ENCODE measurements at places on chromosomes 1 and 21. TPM values are rescaled to one million over a fixed set of nuclear protein-coding genes. Genes with fewer than 3 reads are reported as not detected.

Gene TRIM63
- 5.7 TPM for total RNA-seq

GRCh38 chr1:85577419-85578320 lies 2.9 kb upstream of the CCN1 start:
- H3K36me3 ChIP-seq = no peaks in the 10 kb centered on the region
- H3K27me3 ChIP-seq = peaks cover 11% of the 10 kb centered on the region
- H3K27ac ChIP-seq = peak overlapping the region; percentile 90
- H3K4me3 ChIP-seq = peak overlapping the region; percentile 92
- peak; percentile 65 for DNase-seq

DNA sequence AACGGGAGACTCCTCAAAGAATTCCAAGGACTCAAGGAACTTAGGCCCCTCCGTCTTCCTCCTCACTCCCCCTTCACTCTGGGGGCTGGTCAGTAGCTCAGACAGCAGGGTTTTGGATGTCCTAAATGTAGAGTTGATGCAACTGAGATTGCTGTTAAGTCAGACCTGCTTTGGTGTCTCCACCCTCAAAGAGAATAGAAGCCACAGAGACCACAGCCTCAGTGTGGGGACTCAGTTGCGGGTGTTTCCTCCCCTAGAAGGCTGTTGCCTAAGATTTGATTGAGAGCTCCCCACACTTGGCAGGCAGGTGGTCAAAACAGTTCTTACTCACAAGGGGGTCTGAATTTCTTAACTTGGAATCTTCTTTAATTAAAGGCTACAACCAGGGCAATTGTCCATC lies 7.6 kb downstream of the MAN1C1 start:
- no peak for DNase-seq
- H3K27ac ChIP-seq = no peak overlapping the region
- H3K4me3 ChIP-seq = no peak overlapping the region
- no peaks in the 10 kb centered on the region for H3K36me3 ChIP-seq

Gene SLFNL1
- total RNA-seq = 0.52 TPM

- no peak overlapping the region for H3K4me3 ChIP-seq
- DNase-seq = no peak
- H3K27ac ChIP-seq = no peak overlapping the region
- peaks cover 29% of the 10 kb centered on the region for H3K4me1 ChIP-seq
- no peaks in the 10 kb centered on the region for H3K36me3 ChIP-seq
Measured at GRCh38 chr1:201759194-201759815, 69.7 kb upstream of the IPO9 start.

GRCh38 chr1:235429143-235429542 lies 61.9 kb downstream of the TBCE start:
- H3K36me3 ChIP-seq = no peaks in the 10 kb centered on the region
- H3K4me3 ChIP-seq = no peak overlapping the region
- no peak overlapping the region for H3K27ac ChIP-seq
- H3K27me3 ChIP-seq = no peaks in the 10 kb centered on the region
- H3K4me1 ChIP-seq = no peaks in the 10 kb centered on the region

- no peak for DNase-seq
- no peak overlapping the region for H3K4me3 ChIP-seq
- H3K27ac ChIP-seq = peak overlapping the region; percentile 94
- H3K36me3 ChIP-seq = no peaks in the 10 kb centered on the region
- peaks cover 67% of the 10 kb centered on the region for H3K4me1 ChIP-seq
Measured at GRCh38 chr1:93616996-93617669, 64.5 kb downstream of the BCAR3 start.

DNA sequence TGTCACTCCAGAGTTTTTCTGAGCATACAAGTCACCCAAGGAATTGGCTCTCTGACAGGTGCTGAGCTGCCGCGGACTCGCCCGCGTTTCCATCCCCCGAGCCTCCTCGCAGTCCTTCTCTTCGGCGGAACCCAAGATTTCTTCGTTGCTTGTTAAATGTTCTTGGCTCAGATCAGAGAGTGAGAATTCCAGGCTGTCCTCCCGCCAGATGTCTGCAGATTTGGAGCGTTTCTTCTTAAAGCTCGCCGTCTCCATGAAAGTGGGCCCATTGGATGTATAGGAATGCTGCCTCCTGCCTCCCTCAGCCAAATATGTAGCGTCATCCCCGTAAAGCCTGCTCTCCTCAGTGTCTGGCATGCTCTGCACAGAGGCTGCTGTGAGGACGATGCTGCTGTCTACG lies 77.8 kb downstream of the TIAM1 start:
- no peak overlapping the region for H3K4me3 ChIP-seq
- no peaks in the 10 kb centered on the region for H3K4me1 ChIP-seq
- no peak for DNase-seq
- H3K27me3 ChIP-seq = no peaks in the 10 kb centered on the region
- no peak overlapping the region for H3K27ac ChIP-seq

DNA sequence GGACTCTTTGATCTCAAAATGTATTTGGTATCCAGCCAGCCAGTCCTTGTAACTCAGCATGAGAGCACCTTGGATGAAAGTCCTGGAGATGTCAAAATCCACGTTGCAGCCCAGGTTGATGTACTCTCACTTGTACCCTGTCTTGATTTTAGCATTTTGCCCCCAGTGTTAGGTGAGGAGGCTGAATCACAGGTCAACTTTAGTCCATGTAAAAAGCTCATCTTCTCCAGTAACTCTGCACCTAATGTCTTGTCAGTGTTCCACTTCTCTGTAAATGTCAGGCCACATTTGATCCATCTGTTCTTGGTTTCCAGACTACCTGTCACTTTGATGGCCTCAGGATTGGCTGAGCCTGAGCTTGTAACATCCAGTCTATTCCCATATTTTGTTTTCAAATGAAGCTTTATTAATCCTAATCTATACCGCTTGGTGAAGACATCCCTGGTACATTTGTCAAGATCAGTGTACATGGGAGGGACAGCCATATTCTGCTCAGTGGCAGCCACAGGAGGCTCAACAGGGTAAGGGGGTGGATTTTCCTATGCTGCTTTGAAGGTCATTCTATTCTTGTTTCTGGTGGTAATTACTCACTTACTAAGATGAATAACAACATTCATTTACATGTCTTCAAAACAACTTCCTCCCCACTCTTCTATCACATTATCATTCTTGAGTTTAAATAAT lies 24.1 kb upstream of the FCRL3 start:
- H3K27ac ChIP-seq = no peak overlapping the region
- H3K4me3 ChIP-seq = no peak overlapping the region
- no peaks in the 10 kb centered on the region for H3K27me3 ChIP-seq
- H3K4me1 ChIP-seq = no peaks in the 10 kb centered on the region
- no peak for DNase-seq

Gene ACTL8
- not detected for total RNA-seq

DNA sequence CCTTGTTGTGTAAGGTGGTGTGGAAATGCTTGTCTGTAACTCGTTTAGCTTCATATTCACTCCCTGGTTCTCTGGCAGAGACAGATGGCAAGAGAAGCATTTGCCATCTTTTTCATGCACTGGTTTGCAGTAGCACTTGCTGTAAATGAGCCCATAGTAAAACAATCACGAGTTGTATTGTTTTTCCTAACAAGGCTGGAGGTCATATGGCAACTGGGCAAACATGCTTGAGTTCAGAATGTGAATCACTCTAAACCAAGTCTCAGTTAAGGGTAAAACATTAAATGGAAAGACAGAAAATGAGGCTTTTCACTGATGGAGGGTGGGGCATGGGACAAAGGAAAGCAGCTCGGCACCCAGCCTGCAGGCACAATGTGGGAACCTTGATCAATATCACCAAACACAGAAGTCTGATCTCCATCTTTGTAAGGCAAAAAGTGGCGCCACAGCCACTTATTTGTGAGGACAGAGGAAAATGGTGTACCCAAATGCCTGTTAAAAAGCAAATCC lies 26.5 kb upstream of the LPAR3 start:
- no peak overlapping the region for H3K4me3 ChIP-seq
- H3K36me3 ChIP-seq = no peaks in the 10 kb centered on the region
- H3K27me3 ChIP-seq = no peaks in the 10 kb centered on the region
- no peak for DNase-seq

- no peak overlapping the region for H3K27ac ChIP-seq
- H3K27me3 ChIP-seq = no peaks in the 10 kb centered on the region
- DNase-seq = no peak
- no peak overlapping the region for H3K4me3 ChIP-seq
Measured at GRCh38 chr21:22278366-22278765, 1280.2 kb downstream of the NCAM2 start.

GRCh38 chr1:94302497-94302896 lies 65.1 kb upstream of the ARHGAP29 start:
- no peak for DNase-seq
- H3K4me1 ChIP-seq = peaks cover 19% of the 10 kb centered on the region
- H3K27me3 ChIP-seq = no peaks in the 10 kb centered on the region
- H3K4me3 ChIP-seq = no peak overlapping the region
- no peaks in the 10 kb centered on the region for H3K36me3 ChIP-seq
- H3K27ac ChIP-seq = no peak overlapping the region

- H3K27ac ChIP-seq = peak overlapping the region; percentile 93
- peak overlapping the region; percentile 12 for H3K4me3 ChIP-seq
- peaks cover 51% of the 10 kb centered on the region for H3K4me1 ChIP-seq
- no peaks in the 10 kb centered on the region for H3K27me3 ChIP-seq
- no peaks in the 10 kb centered on the region for H3K36me3 ChIP-seq
Measured at GRCh38 chr21:34201481-34201858, 128.1 kb downstream of the MRPS6 start.

Gene LYPD8
- not detected for total RNA-seq

GRCh38 chr1:89277725-89278124 lies 5.1 kb upstream of the GBP5 start:
- H3K27me3 ChIP-seq = no peaks in the 10 kb centered on the region
- no peak overlapping the region for H3K27ac ChIP-seq
- no peaks in the 10 kb centered on the region for H3K4me1 ChIP-seq
- no peak for DNase-seq
- H3K36me3 ChIP-seq = no peaks in the 10 kb centered on the region

Gene C1orf56
- total RNA-seq = 2.9 TPM

Measured in hepatocyte (in vitro differentiated cells).